Stomach (tissue), 19 donors: ENCODE measurements at places on chromosomes 7 and 10. TPM values are rescaled to one million over a fixed set of nuclear protein-coding genes. Genes with fewer than 3 reads are reported as not detected.
A peak's percentile ranks its signal among the peaks of the same experiment; 100 is the strongest.

DNA sequence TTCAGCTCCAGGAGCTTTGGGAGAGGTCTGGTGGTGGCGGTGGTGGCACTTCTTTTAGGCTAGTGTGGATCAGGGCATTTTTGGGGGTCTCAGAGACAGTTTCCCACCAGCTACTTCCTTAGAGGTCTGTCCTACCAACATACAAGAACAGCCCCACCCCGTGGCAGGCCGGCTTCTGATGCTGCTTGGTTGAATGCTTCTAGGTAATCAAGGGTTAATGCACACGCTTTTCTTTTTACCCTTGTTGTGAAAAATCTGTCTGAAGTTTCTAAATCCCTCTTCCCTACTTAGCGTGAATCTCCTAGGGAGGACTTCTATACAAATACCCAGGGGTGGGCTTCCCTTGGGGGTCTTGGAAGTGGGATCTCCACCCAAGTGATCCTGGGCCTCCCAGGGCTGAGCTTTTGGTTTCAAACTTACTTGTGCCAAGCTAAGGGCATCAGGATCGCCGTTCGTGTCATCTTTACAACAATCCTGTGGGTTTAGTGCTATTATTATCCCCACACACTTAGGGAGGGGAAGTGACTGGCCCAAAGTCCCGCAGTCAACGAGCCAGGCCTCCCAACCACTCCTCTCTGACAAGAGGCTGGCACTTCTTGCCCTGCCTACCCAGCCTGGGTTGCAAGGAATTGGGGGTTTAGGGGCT lies 1.7 kb downstream of the SH2B2 start:
- peaks cover 40% of the 10 kb centered on the region for H3K4me1 ChIP-seq
- peaks cover 23% of the 10 kb centered on the region for H3K27me3 ChIP-seq
- DNase-seq = no peak
- no peak overlapping the region for H3K27ac ChIP-seq

- peaks cover 27% of the 10 kb centered on the region for H3K4me1 ChIP-seq
- H3K36me3 ChIP-seq = peaks cover 100% of the 10 kb centered on the region
- H3K27me3 ChIP-seq = no peaks in the 10 kb centered on the region
- H3K27ac ChIP-seq = peak overlapping the region; percentile 69
Measured at GRCh38 chr7:44761207-44762161, 12.8 kb downstream of the ZMIZ2 start.

GRCh38 chr10:31031558-31032257 lies at the start of gene ZNF438:
Gene ZNF438 (minus strand): TSS chr10:31031865. CDS start chr10:30877034, 154,831 bp downstream.
- H3K36me3 ChIP-seq = no peaks in the 10 kb centered on the region
- peak within 1 kb of the TSS; percentile 62 for H3K4me3 ChIP-seq
- H3K27me3 ChIP-seq = no peaks in the 10 kb centered on the region
- peak; percentile 98 for DNase-seq

GRCh38 chr7:144118341-144118740 lies 4.6 kb upstream of the OR2A14 start:
- DNase-seq = no peak
- H3K27me3 ChIP-seq = no peaks in the 10 kb centered on the region
- H3K4me1 ChIP-seq = no peaks in the 10 kb centered on the region
- H3K4me3 ChIP-seq = no peak overlapping the region
- no peaks in the 10 kb centered on the region for H3K36me3 ChIP-seq

DNA sequence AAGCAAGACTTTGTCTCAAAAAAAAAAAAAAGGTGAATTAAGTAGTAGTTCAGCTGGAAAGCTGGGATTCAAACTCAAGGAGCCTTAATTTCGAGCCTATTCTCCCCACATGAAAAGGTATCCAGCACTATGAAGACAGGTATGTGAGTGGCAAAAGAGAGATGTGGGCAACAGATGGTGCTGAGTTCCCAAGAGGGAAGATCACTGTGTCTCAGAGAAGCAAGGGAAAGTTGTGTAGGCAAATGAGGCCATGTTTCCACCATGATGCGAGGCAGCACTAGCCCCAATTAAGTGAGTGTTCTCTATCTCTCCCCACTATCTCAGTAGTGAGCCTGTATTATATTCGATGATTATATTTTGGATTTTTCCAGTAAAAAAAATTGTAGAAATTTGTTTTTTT lies 19.8 kb upstream of the ST7 start:
- no peaks in the 10 kb centered on the region for H3K4me1 ChIP-seq
- H3K4me3 ChIP-seq = no peak overlapping the region
- H3K27ac ChIP-seq = no peak overlapping the region
- no peak for DNase-seq

DNA sequence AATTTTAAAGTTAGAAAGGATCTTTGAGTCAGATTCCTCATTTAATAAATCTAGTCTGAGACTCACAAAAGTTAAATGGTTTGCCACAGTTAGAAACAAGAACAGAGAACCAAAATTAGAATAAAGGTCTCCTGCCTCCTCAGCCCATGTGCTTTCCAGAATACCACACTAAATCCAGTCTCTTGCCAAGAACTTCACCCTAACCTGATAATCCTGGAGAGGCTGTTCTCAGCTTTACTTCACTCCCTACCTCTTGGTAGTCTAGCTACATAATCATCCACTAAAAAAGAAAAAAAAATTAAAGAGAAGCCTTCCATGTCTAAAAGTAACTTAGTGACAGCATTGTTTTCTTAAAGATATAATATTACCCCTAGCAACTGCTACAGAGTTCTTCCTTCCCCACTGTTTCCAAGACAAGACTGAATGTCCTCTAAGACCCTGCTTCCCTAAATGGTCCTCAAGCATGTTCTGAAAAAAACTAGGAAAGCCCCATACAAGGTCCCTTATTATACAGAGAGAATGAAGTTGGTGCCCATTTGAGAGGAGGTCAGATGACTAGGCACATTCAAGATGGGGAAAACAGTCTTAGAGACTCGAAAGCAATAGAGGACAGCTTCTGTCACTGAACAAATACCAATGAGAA lies 56.8 kb downstream of the ZNF438 start:
- peaks cover 19% of the 10 kb centered on the region for H3K4me1 ChIP-seq
- H3K27ac ChIP-seq = no peak overlapping the region

- DNase-seq = no peak
- no peak overlapping the region for H3K4me3 ChIP-seq
- peaks cover 10% of the 10 kb centered on the region for H3K4me1 ChIP-seq
- H3K27me3 ChIP-seq = no peaks in the 10 kb centered on the region
- H3K36me3 ChIP-seq = no peaks in the 10 kb centered on the region
Measured at GRCh38 chr10:26455567-26456315, 17.6 kb downstream of the APBB1IP start.

DNA sequence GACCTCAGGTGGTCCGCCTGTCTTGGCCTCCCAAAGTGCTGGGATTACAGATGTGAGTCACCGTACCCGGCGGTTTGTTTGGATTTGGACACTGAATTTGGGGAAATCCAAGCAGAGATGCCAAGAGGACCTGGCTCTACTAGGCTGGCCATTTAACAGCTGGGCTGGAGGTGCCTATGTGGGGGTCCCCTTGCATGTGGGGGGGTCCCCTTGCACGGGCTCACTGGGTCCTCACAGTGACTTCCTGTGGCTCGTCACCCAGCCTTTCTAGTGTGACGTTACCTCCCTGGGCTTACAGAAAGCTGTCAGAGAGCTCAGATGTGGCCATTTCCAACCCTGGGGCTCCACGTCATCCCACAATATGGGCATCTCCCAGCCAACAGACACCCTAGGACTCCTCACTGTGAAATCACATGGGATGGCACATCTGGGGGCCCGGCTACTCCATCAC lies 49.3 kb upstream of the GNA12 start:
- H3K36me3 ChIP-seq = no peaks in the 10 kb centered on the region
- H3K4me1 ChIP-seq = no peaks in the 10 kb centered on the region
- DNase-seq = no peak
- H3K27me3 ChIP-seq = peaks cover 18% of the 10 kb centered on the region
- H3K4me3 ChIP-seq = no peak overlapping the region
- no peak overlapping the region for H3K27ac ChIP-seq

GRCh38 chr10:110460111-110460809 lies 37.4 kb upstream of the DUSP5 start:
- H3K4me3 ChIP-seq = no peak overlapping the region
- H3K27me3 ChIP-seq = no peaks in the 10 kb centered on the region
- peaks cover 18% of the 10 kb centered on the region for H3K4me1 ChIP-seq

- H3K27me3 ChIP-seq = no peaks in the 10 kb centered on the region
- peaks cover 3% of the 10 kb centered on the region for H3K4me1 ChIP-seq
- H3K27ac ChIP-seq = no peak overlapping the region
- H3K36me3 ChIP-seq = no peaks in the 10 kb centered on the region
- no peak for DNase-seq
Measured at GRCh38 chr7:27941522-27941921, 201.6 kb downstream of the TAX1BP1 start.

- H3K4me3 ChIP-seq = no peak overlapping the region
- DNase-seq = no peak
Measured at GRCh38 chr7:36640682-36641081, 83.6 kb downstream of the AOAH start.

DNA sequence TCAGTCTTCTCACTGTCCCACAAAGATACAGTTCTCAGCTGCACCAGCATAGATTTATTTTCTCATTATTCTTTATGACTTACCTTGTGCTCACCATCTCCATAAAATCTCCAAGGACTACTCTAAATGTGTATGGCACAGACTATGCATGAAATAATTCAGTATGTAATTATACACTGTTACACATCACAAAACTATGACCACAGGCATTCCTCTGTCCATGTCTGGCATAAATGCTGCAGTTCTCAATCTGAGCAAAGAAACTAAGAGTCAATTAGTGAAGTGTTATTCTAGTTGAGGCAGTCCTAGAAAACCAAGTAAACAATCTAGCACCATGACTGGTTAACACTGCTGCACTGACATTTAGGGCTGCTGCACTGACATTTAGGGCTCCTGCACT lies 2.7 kb downstream of the CYCS start:
- no peaks in the 10 kb centered on the region for H3K27me3 ChIP-seq
- H3K36me3 ChIP-seq = peaks cover 48% of the 10 kb centered on the region
- no peak for DNase-seq
- no peak overlapping the region for H3K4me3 ChIP-seq
- H3K4me1 ChIP-seq = peaks cover 7% of the 10 kb centered on the region
- H3K27ac ChIP-seq = no peak overlapping the region

- no peak overlapping the region for H3K27ac ChIP-seq
- H3K27me3 ChIP-seq = no peaks in the 10 kb centered on the region
- no peak for DNase-seq
- no peaks in the 10 kb centered on the region for H3K4me1 ChIP-seq
- H3K4me3 ChIP-seq = no peak overlapping the region
- H3K36me3 ChIP-seq = no peaks in the 10 kb centered on the region
Measured at GRCh38 chr7:18464830-18465229, 30.7 kb upstream of the HDAC9 start.

GRCh38 chr10:44419790-44420549 lies 35.1 kb upstream of the CXCL12 start:
- H3K4me1 ChIP-seq = no peaks in the 10 kb centered on the region
- H3K27ac ChIP-seq = no peak overlapping the region
- no peaks in the 10 kb centered on the region for H3K36me3 ChIP-seq

DNA sequence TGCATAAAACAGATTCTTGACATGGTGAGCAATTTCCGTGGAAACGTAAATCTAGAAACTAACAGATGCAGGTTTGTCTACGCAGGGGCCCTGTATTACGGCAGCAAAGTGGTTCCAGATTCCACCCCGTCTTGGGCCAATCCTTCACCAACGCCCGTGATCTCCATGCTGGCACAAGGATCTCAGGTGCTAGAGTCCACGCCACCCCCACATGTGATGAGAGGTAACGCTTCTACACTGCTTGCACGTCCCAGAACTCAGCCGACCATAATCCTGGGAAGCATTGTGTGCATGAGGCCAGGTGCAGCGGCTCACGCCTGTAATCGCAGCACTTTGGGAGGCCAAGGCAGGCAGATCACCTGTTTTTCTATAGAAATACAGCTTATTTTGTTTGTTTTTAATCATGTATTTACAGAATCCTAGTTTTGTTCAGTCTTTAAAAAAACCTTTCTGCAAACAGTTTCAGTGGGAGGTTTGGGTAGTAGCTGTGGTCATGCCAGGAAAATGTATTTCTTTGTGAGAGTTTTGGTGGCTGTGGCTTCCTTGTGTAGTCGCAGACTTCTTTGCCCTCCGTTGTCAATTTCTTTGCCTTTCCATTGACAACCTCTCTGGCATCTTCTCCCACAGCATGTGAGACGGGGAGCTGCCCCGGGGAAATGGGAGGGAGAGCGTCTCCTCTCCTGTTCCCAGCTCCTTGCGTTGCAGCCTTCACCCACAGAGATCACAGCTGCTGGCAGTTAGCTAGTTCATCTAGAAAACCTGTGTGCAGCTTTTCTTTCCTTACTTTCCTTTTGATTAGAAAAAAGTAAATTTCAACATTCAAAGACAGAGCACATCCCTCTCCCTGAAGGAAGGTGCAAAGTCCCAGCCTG lies 35.7 kb downstream of the ITIH2 start:
- no peak overlapping the region for H3K27ac ChIP-seq
- no peak for DNase-seq
- no peak overlapping the region for H3K4me3 ChIP-seq
- no peaks in the 10 kb centered on the region for H3K4me1 ChIP-seq

- H3K36me3 ChIP-seq = no peaks in the 10 kb centered on the region
- DNase-seq = peak; percentile 25
- H3K27ac ChIP-seq = no peak overlapping the region
- no peaks in the 10 kb centered on the region for H3K4me1 ChIP-seq
- H3K4me3 ChIP-seq = no peak overlapping the region
- H3K27me3 ChIP-seq = no peaks in the 10 kb centered on the region
Measured at GRCh38 chr10:22259280-22259679, 41.5 kb upstream of the EBLN1 start.

DNA sequence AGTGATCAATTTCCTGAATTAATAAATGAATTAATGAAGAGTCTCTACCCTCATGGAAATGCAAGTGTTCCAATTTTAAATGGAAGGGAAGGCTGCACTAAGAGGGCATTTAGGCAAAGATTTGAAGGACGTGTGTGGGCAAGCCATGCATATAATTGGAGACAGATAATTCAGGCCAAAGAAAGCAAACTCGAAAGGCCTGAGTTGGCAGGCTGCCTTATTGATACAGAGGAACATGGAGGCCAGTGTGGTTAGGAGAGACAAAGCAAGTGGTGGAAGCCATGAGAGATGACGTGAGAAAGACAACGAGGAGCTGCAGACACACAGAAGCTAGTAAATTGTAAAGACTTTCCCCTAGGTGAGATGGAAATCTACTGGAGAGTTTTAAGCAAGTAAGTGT lies 15.4 kb upstream of the PCLO start:
- no peaks in the 10 kb centered on the region for H3K36me3 ChIP-seq
- DNase-seq = no peak

GRCh38 chr7:132572526-132572925 lies 3.7 kb downstream of the PLXNA4 start:
- H3K36me3 ChIP-seq = no peaks in the 10 kb centered on the region
- H3K27ac ChIP-seq = no peak overlapping the region
- peaks cover 53% of the 10 kb centered on the region for H3K27me3 ChIP-seq
- no peak overlapping the region for H3K4me3 ChIP-seq
- peaks cover 15% of the 10 kb centered on the region for H3K4me1 ChIP-seq

- peaks cover 45% of the 10 kb centered on the region for H3K4me1 ChIP-seq
- H3K27me3 ChIP-seq = no peaks in the 10 kb centered on the region
- peak; percentile 38 for DNase-seq
- peak overlapping the region; percentile 94 for H3K27ac ChIP-seq
- H3K36me3 ChIP-seq = no peaks in the 10 kb centered on the region
Measured at GRCh38 chr10:97689559-97690020, 2.5 kb upstream of the AVPI1 start.

GRCh38 chr10:129274748-129275474 lies 192.1 kb upstream of the MGMT start:
- DNase-seq = no peak
- H3K4me1 ChIP-seq = no peaks in the 10 kb centered on the region
- H3K4me3 ChIP-seq = no peak overlapping the region
- no peaks in the 10 kb centered on the region for H3K27me3 ChIP-seq

FAM25C gene
- polyA plus RNA-seq = not detected

DNAJC2 gene
- 35.6 TPM for polyA plus RNA-seq

COMTD1 gene
- polyA plus RNA-seq = 137 TPM

GHRHR gene
- polyA plus RNA-seq = not detected

LRRC61 gene
- polyA plus RNA-seq = 7.6 TPM

PRPS1L1 gene
- not detected for polyA plus RNA-seq

TEX36 gene
- not detected for polyA plus RNA-seq

CHAT gene
- polyA plus RNA-seq = not detected
